Testis (tissue), 5 donors: ENCODE measurements at places on chromosomes 11 and 22. TPM values are rescaled to one million over a fixed set of nuclear protein-coding genes. Genes with fewer than 3 reads are reported as not detected.

Gene PTPRCAP
- 3.1 TPM for total RNA-seq

Gene ACR
- 49.5 TPM for total RNA-seq

Gene RBFOX2
- 63.9 TPM for total RNA-seq

Gene MCHR1
- 0.47 TPM for total RNA-seq

Gene IL18
- total RNA-seq: 4.7 TPM

Gene OVCH2
- total RNA-seq: 0.39 TPM

Gene NNMT
- total RNA-seq: 28.7 TPM

Gene BARX2
- total RNA-seq: 4.5 TPM

Gene MMP11
- 36.1 TPM for total RNA-seq

Gene BTBD18
- total RNA-seq: 7.2 TPM

Gene HTR3A
- 0.39 TPM for total RNA-seq

Gene POU2F3
- 0.31 TPM for total RNA-seq

Gene TECTA
- total RNA-seq: 3.1 TPM

Gene PGA5
- 0.43 TPM for total RNA-seq

Gene CNGA4
- total RNA-seq: 9.1 TPM

Gene OVOL1
- total RNA-seq: 27.6 TPM

Gene HTR3B
- total RNA-seq: 1.7 TPM

Gene MN1
- 4.3 TPM for total RNA-seq

Gene KRTAP5-8
- 0.39 TPM for total RNA-seq

Gene NFAM1
- total RNA-seq: 0.71 TPM

Gene OR52A1
- total RNA-seq: 0.47 TPM

Gene DDT
- 80.0 TPM for total RNA-seq

Gene MPZL2
- total RNA-seq: 1.7 TPM

Gene SGSM1
- total RNA-seq: 7.9 TPM

Gene MS4A3
- total RNA-seq: 1.7 TPM

Gene SAA4
- total RNA-seq: not detected

Gene F2
- total RNA-seq: 3.6 TPM

Gene TOMT
- 0.43 TPM for total RNA-seq

Gene FOLR2
- total RNA-seq: 8.7 TPM

Gene GGT5
- total RNA-seq: 22.9 TPM

Gene CST6
- total RNA-seq: 6.6 TPM

Gene SLC16A8
- 2.0 TPM for total RNA-seq

Gene HORMAD2
- total RNA-seq: 24.2 TPM

Gene RTN4RL2
- total RNA-seq: 2.3 TPM

Gene DDX6
- total RNA-seq: 105 TPM

Gene H19
- total RNA-seq: 224 TPM

Gene NUCB2
- 186 TPM for total RNA-seq

Gene PHRF1
- total RNA-seq: 62.9 TPM

Gene PACSIN2
- 45.6 TPM for total RNA-seq

Gene CDON
- total RNA-seq: 23.9 TPM

Gene TNNI2
- total RNA-seq: not detected

Gene STK33
- total RNA-seq: 49.9 TPM

Gene SLC5A12
- 0.47 TPM for total RNA-seq

Gene PARVA
- total RNA-seq: 18.7 TPM

Gene SLC6A5
- total RNA-seq: 1.5 TPM

Gene MB
- total RNA-seq: 2.2 TPM

Gene JOSD1
- total RNA-seq: 70.3 TPM

Gene FGF19
- total RNA-seq: 0.31 TPM

Gene FBXO7
- 203 TPM for total RNA-seq

Gene MRGPRE
- total RNA-seq: 0.93 TPM

Gene TEX54
- total RNA-seq: 38.1 TPM

Gene TSKU
- total RNA-seq: 17.1 TPM

Gene C1QTNF5
- 4.7 TPM for total RNA-seq

Gene DKK3
- 185 TPM for total RNA-seq

Gene SLC43A1
- 12.3 TPM for total RNA-seq

Gene NCF4
- total RNA-seq: 2.7 TPM
